ENCODE measurements at places on chromosomes 6 and 20. TPM values are rescaled to one million over a fixed set of nuclear protein-coding genes. Genes with fewer than 3 reads are reported as not detected.

Gene C6orf52
- not detected for total RNA-seq

Gene LPA
- total RNA-seq, result not detected

Gene SEL1L2
- not detected for total RNA-seq

Gene CST9
- not detected for total RNA-seq

Gene RAB32
- total RNA-seq, result 5.9 TPM

GRCh38 chr6:140193269-140193668 is 818.8 kb upstream of the CITED2 start:
- H3K36me3 ChIP-seq, result no peaks in the 10 kb centered on the region
- H3K4me3 ChIP-seq, result no peak overlapping the region
- no peak overlapping the region for H3K27ac ChIP-seq
- no peaks in the 10 kb centered on the region for H3K27me3 ChIP-seq

GRCh38 chr6:39184906-39185580 is 44.2 kb downstream of the KCNK5 start:
- H3K36me3 ChIP-seq, result no peaks in the 10 kb centered on the region
- no peak for DNase-seq
- H3K27me3 ChIP-seq, result no peaks in the 10 kb centered on the region
- H3K4me3 ChIP-seq, result no peak overlapping the region

DNA sequence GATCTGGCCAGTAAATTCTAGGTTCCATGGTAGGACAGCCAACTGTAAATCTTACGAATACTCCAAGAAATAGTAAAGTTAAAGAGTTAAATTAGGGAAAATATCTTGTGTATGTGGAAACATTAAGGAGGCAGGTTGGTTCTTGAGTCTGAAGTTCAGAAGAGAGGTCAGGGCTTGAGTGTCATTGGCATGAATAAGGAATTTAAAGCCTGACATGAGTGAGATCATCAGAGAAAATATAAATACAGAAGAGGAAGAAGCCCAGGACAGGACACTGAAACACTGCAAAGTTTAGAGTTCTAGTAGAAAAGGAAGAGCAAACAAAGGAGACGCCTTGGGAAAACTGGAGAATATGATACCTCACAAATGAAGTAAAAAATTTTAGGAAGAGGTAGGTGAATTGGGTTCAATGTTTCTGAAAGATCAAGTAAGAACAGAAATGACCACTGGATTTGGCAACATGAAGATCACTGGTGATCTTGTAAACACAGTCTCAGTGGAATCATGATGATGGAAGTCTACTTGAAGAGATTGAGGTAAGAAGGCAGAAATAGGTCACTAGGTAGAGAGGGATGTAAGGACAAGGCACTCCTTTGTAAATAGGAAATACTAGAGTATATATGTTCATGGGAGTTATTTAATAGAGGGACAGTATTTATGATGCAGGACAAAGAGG is 41.6 kb upstream of the SYNCRIP start:
- H3K27me3 ChIP-seq, result no peaks in the 10 kb centered on the region
- H3K27ac ChIP-seq, result no peak overlapping the region
- H3K36me3 ChIP-seq, result no peaks in the 10 kb centered on the region
- H3K4me3 ChIP-seq, result no peak overlapping the region
- no peak for DNase-seq

- H3K36me3 ChIP-seq, result no peaks in the 10 kb centered on the region
- no peak overlapping the region for H3K4me3 ChIP-seq
- DNase-seq, result no peak
- H3K27me3 ChIP-seq, result peaks cover 3% of the 10 kb centered on the region
- no peak overlapping the region for H3K27ac ChIP-seq
- no peaks in the 10 kb centered on the region for H3K4me1 ChIP-seq
Measured at GRCh38 chr20:25116739-25117458, 35.0 kb upstream of the VSX1 start.

- H3K27ac ChIP-seq, result no peak overlapping the region
- DNase-seq, result no peak
- H3K27me3 ChIP-seq, result no peaks in the 10 kb centered on the region
- no peak overlapping the region for H3K4me3 ChIP-seq
- H3K36me3 ChIP-seq, result no peaks in the 10 kb centered on the region
- no peaks in the 10 kb centered on the region for H3K4me1 ChIP-seq
Measured at GRCh38 chr6:120899932-120900331, 434.3 kb downstream of the TBC1D32 start.

GRCh38 chr6:150443621-150444020 is 74.8 kb downstream of the IYD start:
- peak; percentile 86 for DNase-seq
- peak overlapping the region; percentile 15 for H3K27ac ChIP-seq
- H3K4me3 ChIP-seq, result no peak overlapping the region
- no peaks in the 10 kb centered on the region for H3K36me3 ChIP-seq

- H3K4me1 ChIP-seq, result peaks cover 46% of the 10 kb centered on the region
- peak; percentile 83 for DNase-seq
- no peaks in the 10 kb centered on the region for H3K36me3 ChIP-seq
Measured at GRCh38 chr20:4811661-4812181, 90.0 kb downstream of the PRND start.

GRCh38 chr20:14012671-14013070 is 17.4 kb downstream of the MACROD2 start:
- no peaks in the 10 kb centered on the region for H3K4me1 ChIP-seq
- no peaks in the 10 kb centered on the region for H3K36me3 ChIP-seq
- DNase-seq, result no peak
- no peak overlapping the region for H3K27ac ChIP-seq
- no peak overlapping the region for H3K4me3 ChIP-seq

DNA sequence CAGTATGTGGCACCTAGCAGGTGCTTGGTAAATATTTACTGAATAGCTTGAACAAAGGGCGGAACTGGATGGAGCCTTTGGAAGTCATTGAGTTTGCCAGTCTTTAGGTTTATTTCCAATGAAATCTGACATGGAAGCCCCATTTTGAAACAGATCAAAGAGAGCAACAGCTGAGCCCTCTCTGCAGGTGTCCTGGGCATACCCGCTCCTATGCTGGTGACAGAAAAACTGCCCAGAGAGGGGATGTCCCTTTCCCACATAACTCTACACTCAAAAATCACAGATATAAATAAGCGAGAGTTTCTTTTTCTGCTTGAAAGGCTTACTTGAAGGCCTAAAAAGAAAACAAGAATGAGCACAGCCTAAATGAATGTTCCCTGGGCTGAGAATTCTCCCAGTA is 53.0 kb upstream of the RALY start:
- H3K4me3 ChIP-seq, result no peak overlapping the region
- DNase-seq, result no peak
- H3K36me3 ChIP-seq, result no peaks in the 10 kb centered on the region
- H3K27me3 ChIP-seq, result no peaks in the 10 kb centered on the region
- H3K4me1 ChIP-seq, result no peaks in the 10 kb centered on the region

Measured in suprapubic skin (tissue), 4 donors.